Natural killer cell (primary cell): ENCODE measurements at places on chromosomes 3 and 15. TPM values are rescaled to one million over a fixed set of nuclear protein-coding genes. Genes with fewer than 3 reads are reported as not detected.

GRCh38 chr3:196842567-196843434 lies 24.9 kb upstream of the SENP5 start:
- DNase-seq = no peak

- DNase-seq = no peak
Observed at GRCh38 chr15:101359365-101359947, 64.4 kb upstream of the SNRPA1 start.

DNA sequence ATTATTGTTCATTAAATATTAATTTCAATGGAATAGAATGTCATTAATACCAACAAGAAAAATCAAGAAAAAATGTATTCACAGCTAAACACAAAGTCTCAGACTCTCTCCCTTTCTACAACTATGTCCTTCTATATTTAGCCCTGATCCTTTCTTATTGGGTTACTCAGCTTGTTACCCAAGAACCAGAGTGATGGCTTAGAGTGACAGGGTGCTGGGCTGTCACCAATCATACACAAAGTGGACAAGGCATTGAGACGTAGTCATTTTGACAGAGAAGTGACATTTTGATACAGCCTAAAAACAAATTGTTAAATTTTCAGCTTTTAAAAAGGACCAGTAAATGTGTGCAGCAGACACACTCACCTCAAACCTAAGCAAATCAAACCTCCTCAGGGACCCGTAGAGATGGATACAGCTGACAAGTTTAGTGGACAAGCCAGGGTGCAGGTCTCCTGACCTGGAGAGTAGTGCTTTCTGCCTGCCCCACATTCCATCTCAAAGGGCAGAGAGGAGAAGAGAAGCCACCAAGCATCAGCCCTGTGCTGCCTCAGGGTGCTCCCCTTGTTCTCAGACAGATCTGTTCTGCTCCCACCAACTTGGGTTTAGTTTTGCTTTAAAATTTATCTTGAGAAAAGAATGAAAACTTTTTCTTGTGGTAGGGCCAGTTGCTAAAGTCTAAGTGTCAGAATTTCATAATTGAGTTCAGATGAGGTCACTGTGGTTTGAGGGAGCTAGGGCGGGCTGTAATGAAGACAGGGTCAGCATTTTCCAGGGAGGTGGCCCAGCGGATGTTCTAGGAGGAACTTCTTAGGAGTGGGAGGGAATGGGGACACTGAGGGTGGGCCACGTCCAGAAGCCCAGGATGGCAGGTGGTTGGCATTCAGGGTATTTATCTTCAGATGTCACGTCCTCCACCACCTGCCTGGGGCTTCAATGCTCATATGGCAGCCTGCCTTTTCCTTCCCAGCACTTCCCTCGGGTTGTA lies 136.5 kb upstream of the TBL1XR1 start:
- DNase-seq = no peak

GRCh38 chr3:107939691-107940442 lies 151.0 kb downstream of the CD47 start:
- DNase-seq = no peak

- no peak for DNase-seq
Observed at GRCh38 chr3:46578973-46579755, 13.1 kb upstream of the LRRC2 start.

DNA sequence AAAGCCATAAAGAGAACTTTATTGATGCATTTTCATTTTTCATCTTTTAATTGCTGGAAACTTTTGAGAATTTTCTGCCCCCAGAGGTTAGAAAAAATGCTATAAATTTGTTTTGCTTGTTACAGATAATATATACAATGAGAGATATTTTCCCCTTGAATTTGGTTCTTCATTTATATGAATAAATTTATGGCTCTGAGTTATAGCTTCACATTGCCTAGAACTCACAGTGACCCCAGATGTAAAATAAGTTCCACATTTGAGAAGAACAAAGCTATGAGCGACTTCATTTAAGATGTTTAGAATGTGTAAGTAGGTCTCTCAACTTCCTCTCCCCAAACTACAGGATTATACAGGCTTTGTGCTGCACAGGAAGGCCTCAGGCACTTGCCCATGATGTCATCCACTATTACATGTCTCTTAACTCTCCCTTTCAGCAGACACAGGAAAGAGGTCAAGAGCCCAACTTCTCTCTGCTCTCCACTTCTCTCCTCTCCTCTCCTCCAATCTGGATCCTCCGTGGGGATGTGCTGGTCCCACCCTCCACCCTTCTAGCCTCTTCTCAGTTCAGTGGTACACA lies 92.8 kb downstream of the DUT start:
- no peak for DNase-seq

MCF2L2 gene
- 2.2 TPM for total RNA-seq

CYP8B1 gene
- not detected for total RNA-seq

SETMAR gene
- total RNA-seq = 4.8 TPM
